ENCODE measurements at places on chromosomes 12 and 14. TPM values are rescaled to one million over a fixed set of nuclear protein-coding genes. Genes with fewer than 3 reads are reported as not detected.

FAM186B gene
- not detected for total RNA-seq

SLC5A8 gene
- total RNA-seq, result 1.4 TPM

SERPINA5 gene
- total RNA-seq, result 0.16 TPM

KRT72 gene
- total RNA-seq, result not detected

B4GALNT1 gene
- 45.2 TPM for total RNA-seq

CLEC4A gene
- 0.31 TPM for total RNA-seq

ENDOU gene
- total RNA-seq, result not detected

TAS2R19 gene
- 28.7 TPM for total RNA-seq

CNPY2 gene
- 40.4 TPM for total RNA-seq

SLC38A4 gene
- 0.94 TPM for total RNA-seq

INHBE gene
- not detected for total RNA-seq

IKZF4 gene
- 5.5 TPM for total RNA-seq

SLC7A7 gene
- 3.3 TPM for total RNA-seq

DUSP16 gene
- total RNA-seq, result 10.0 TPM

CLEC4D gene
- total RNA-seq, result not detected

DACT1 gene
- total RNA-seq, result 435 TPM

TAS2R42 gene
- not detected for total RNA-seq

FOXN4 gene
- 0.16 TPM for total RNA-seq

MSI1 gene
- 7.5 TPM for total RNA-seq

FBLN5 gene
- 4.1 TPM for total RNA-seq

GPRC5D gene
- not detected for total RNA-seq

CMA1 gene
- total RNA-seq, result not detected

TAS2R30 gene
- total RNA-seq, result 22.1 TPM

WSB2 gene
- 415 TPM for total RNA-seq

CIROP gene
- total RNA-seq, result not detected

RAD51AP1 gene
- total RNA-seq, result 5.5 TPM

SPX gene
- 0.16 TPM for total RNA-seq

PLEKHG7 gene
- total RNA-seq, result not detected

ART4 gene
- total RNA-seq, result not detected

DPF3 gene
- 5.3 TPM for total RNA-seq

All from occipital lobe (tissue), 3 donors.